ENCODE measurements at places on chromosomes 6 and 20. TPM values are rescaled to one million over a fixed set of nuclear protein-coding genes. Genes with fewer than 3 reads are reported as not detected.
A peak's percentile ranks its signal among the peaks of the same experiment; 100 is the strongest.

- no peak for DNase-seq
Measured at GRCh38 chr6:127180426-127180825, 62.0 kb downstream of the RSPO3 start.

DYNLRB1 gene
- total RNA-seq: 203 TPM

DNA sequence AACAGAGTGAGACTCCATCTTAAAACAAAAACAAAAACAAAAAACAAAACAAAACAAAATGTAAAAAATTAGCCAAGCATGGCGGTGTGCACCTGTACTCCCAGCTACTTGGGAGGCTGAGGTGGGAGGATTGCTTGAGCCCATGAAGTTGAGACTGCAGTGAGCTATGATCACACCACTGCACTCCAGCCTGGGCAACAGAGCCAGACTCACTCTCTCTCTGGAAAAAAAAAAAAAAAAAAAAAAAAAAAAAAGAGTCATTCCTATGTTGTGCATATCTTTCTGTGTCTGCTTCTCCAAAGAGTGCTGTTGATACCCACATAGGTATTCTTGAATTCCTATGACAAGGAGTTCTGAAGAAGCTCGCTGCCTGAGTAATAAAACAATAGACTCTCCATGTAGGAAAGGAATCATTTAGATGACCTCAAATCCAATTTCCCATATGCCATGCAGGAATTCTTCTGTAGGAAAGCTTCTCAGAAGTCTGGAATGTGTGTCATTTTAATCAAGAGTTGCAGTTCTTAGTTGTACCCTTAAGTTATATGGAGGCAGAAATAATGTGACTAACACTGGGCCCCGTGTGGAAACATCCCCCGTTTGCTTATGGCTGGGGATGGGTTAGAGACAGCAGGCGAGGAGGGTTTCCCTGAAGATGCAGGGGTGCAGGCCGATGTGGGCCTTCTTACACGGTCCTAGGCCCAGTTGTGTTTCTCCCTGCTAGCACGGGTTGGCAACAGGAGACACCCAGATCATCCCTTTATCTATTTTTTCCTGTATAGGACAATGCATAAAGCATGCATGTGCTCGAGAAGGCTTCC, 79.4 kb downstream of the ZDHHC14 start:
- peak; percentile 64 for DNase-seq

APCDD1L gene
- 1.7 TPM for total RNA-seq

DNA sequence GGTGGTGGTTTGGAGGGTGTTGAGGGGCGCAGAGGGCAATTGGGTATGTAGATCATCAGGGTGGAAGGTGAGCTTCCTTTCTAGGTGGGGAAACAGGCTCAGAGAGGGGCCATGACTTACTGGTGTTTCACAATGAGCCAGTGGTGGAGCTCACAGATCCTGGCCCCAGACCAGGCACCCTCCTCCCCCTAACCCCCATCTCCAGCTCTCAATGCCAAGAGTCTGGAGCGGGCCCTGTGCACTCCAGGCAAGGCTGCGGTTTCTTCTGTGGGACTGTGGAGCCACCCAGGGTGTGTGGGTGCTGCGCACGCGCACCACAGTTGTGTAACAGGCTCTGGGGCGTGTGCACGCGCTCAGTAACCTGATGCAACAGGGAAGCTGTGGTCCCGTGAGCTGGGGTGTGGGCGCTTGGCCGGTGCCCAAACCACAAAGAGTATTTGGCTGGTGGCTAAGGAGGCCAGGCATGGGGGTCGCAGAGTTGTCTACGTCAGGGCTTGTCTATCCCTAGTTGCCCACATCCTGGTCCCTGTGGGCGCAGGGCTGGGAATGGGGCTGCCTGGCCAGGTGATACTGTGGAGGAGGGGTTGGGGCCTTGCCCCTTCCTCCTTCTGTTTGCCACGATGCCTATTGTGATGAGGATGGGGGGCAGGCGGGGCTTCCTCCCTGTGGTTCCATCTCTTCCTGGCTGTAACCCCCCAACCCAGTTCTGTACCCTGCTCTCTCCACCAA, 37.5 kb upstream of the MRPS18A start:
- DNase-seq: peak; percentile 93

DNA sequence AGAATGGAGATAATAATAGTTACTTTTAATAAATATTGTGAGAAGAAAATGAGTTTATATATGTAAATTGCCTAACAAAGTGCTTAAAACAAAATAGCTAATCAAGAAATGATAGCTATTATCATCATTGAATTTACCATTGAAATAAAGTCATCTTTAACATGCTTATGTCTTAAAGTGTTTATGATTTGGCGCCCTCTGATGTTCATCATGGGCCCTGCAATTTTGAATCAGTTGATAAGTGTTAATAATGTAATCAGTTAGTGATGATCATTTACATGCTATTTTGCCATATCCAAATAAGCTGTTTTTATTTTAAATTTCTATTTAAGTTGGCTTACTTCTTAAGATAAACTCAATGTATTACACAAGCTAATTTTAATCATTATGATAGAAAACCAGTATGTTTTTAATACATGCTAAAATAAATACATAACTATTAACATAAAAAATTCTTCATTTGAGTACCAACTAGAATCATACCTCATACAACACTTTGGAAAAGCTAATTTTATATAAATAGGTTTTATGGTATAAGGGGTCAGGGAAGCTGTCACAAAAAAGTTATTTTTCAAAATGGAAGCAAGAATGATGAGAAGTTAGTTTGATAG, 39.2 kb upstream of the TPD52L1 start:
- DNase-seq: no peak

BNIP5 gene
- total RNA-seq: not detected

DNA sequence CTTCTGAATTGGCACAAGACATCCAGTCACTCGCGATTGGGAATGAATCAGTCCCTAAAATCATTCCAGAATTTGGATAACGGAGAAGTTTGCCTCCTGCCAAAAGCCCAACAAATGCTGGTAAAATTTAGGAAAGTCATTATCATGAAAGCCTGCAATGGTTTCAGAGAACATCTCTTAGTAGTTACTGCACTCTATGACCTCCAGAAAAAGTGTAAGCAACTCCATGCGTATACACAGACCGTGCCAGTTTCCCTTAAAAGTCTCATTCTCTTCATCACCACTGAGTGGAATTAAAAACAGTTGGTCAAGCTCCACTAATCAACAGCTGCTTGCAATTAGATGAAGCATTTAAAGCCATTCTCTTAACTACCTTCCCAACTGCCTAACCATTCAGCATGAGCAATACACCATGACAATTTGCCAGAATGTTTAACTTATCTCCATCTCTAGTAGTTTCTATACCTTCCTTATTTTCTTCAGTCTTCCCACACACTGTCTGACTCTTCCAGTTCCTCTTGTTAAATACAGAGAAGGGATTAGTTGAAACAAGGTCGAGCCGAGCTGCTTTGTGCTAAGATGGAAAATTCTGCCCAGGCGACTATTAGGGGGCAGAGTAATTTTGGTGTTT, 183.6 kb upstream of the PRDM1 start:
- peak; percentile 50 for DNase-seq

- no peak for DNase-seq
Measured at GRCh38 chr6:134753001-134753400, 196.9 kb downstream of the ALDH8A1 start.
